ENCODE measurements at places on chromosomes 6 and 20. TPM values are rescaled to one million over a fixed set of nuclear protein-coding genes. Genes with fewer than 3 reads are reported as not detected.

DNA sequence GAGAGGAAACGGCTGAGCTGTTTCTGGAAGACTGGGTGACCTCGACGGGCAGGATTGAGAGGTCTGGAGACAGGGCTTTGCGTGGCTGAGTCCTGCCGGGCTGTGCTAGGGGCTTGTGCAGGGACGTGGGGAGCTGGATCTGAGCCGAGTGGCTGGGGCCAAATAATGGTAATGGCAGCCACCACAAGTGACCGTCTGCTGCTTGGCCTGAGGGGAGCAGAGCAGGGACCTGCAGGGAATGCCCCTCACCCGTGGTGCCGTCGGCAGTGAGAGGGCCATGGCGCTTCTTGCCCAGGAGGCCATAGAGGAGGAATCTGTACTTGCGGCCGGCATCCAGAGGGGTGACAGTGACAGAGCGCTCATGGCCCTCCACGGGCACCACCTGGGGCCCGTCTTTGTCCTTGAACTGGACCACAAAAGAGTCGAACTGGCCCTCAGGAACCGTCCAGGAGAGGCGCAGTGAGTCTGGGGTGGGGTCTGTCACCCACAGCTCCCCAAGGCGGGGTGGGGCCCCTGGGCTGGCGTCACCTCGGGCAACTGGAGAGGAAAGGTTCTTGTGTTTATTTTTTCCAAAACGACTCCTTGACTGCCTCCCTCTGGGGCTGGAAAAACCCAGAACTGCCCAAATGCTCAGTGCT is 31.8 kb downstream of the CYP21A2 start:
- DNase-seq, result no peak

DNA sequence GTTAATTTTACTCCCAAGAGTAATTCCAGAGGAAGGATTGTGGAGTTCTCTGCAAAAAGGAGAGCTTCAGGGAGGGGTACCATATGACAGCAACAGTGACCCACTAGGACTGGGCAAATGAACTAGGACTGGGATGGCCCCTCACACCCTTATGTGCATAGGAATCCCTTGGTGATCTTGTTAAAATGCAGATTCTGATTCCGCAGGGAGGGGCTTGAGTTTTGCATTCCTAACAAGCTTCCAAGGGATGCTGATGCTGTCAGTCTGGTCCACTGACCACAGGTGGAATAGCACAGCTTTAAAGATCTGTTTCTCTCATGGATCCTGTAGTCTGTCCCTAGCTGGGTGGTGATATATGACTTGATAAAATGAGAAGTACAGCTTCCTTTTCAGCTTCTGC is 6.3 kb upstream of the FOXA2 start:
- DNase-seq, result no peak

GRCh38 chr6:162940426-162940825 is 212.7 kb downstream of the PACRG start:
- DNase-seq, result no peak

DNA sequence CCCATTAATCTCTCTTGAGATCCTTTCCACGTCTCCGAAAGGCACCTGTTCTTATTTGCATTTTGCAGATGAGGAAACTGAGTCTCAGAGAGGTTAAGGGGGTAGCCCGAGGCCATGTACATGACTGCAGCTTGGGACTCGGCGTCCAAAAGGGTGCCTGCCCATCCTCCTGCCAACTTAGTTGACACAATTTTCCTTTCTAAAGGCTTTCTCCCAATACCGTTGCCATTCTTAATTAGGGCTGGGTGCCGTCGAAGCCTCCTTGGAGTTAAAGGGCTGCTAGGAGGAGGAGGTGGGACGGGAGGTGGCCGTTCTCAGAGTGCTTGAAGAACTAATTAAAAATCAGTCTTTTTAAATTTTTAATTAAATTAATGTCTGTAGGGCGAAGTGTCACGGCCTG is 546 bp upstream of the PSMG4 start:
- no peak for DNase-seq

GRCh38 chr6:163627274-163628062 is 212.9 kb downstream of the QKI start:
- DNase-seq, result no peak

- DNase-seq, result no peak
Measured at GRCh38 chr6:4365686-4366085, 230.3 kb upstream of the ECI2 start.

DNA sequence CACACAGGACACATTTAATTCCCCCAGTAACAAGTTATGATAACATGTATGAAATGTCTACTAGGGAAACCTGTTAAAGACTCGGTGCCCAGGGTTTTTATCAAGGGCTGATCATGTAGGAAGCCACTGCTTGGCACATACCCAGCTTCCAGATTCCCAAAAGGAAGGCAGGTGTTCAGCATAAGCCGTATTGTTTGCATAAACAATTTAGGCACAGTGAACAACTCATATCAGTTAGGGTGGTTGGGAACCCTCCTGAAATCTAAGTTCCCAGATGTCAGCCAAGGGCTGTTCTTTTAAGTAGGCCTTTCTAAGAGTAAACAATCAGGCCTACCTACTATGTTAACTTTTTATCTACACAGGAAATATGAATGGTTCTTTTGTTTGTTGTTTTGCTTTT is 74.1 kb downstream of the ASXL1 start:
- DNase-seq, result no peak

- DNase-seq, result no peak
Measured at GRCh38 chr20:54044156-54044555, 26.2 kb downstream of the BCAS1 start.

DNA sequence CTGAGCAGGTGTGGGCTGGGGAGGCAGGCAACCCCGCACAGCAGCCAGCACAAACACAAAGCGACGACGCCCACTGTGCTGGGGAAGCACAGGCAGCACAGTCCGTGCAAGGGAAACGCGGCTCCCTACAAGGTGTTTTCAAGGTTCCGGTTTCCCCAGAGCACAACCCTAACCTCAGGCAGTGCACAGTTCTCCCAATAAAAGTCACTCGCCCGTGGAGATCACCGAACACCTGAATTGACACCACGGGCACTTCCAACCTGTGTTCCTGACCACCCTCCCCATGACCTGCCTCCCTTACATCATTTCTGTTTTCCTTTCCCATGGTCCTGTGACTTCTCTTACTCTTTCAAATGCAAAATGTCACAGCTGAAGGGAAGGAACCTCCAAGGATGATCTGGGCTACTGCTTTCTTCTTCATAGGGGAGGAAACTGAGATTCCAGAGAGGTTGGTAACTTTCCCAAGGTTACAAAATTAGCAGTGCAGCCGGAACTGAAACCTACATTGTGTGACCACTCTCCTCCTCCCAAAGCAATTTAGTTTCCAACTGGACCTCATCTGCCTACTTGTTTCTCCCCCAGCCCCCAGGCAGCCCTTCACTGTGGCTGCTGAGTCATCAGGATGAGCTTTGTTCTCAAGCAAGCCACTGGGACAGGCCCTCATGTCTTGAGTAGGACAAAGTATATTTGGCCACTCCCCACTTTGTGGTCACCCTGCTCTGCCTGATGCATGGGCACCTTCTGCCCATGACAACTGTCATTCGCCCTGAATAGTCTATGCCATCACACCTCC is 125.3 kb downstream of the ATXN1 start:
- no peak for DNase-seq

DNA sequence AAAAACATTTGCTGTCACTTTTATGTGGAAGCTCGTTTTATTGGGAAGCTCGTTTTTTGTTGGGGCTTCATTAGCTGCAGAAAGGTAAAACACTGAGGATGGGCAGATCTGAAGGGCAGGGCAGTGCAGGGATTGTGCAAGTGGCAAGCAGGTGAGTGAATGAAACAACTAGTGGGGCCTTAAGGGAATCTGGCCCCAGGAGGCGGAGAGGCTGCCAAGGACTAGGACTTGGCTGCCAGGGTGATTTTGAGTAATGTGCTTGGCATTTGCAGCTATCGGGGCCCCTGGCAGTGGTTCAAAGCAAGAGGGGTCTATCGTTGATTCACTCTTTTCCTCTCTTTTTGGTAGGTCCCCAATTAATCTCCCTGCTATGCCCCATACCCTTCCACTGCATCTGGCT is 11.5 kb downstream of the IL22RA2 start:
- DNase-seq, result no peak

- no peak for DNase-seq
Measured at GRCh38 chr20:49272654-49273053, 5.2 kb downstream of the ZNFX1 start.

DNA sequence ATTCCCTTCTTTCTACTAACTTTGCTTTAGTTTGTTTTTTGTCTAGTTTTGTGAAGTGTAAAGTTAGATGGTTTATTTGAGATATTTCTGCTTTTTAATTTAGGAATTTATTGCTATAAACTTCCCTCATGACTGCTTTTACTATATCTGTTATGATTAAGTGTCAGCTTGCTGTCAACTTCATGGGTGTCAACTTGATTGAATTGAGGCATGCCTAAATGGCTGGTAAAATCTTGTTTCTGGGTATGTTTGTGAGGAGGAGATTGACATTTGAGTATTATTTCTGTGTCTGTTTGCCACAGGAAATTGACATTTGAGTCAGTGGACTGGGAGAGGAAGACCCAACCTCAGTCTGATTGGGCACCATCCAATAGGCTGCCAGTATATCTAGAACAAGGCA is 1147.0 kb upstream of the EYS start:
- DNase-seq, result no peak

DNA sequence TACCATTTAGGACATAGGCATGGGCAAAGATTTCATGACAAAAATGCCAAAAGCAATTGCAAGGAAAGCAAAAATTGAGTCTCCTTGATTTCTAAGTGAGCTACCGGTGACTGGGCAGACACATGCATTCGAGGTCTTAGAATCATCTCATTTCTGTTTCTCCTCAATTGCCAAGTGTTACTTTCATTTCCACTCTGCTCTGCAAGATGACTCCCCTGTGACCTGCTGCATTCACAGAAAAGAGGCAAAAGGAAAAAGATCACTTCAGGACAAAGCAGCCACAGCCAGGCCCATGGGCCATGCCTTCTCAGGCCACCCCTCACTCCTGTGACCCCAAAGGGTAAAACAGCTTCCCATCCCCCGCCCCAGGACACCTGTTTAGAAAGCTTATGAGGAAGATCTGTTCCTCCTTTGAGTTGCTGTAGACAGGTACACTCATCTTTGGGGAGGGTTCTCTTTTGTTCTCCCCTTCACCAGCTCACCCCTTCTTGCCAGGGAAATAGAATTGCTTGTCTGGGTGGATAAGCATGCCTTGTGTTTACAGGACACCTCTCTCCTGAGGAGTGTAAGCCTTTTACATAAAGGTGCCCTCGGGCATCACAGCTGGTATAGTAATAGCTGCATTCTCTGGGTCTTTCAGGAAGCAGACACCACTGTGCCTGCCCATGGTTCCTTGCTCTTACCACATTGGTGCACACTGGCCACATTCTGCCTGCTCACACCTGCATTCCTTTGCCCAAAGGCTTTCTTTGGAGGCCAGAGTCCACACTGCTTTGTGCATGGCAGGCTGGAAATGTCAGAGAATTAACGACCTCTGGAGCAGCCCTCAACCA is 105.0 kb downstream of the SLC24A3 start:
- no peak for DNase-seq

DNA sequence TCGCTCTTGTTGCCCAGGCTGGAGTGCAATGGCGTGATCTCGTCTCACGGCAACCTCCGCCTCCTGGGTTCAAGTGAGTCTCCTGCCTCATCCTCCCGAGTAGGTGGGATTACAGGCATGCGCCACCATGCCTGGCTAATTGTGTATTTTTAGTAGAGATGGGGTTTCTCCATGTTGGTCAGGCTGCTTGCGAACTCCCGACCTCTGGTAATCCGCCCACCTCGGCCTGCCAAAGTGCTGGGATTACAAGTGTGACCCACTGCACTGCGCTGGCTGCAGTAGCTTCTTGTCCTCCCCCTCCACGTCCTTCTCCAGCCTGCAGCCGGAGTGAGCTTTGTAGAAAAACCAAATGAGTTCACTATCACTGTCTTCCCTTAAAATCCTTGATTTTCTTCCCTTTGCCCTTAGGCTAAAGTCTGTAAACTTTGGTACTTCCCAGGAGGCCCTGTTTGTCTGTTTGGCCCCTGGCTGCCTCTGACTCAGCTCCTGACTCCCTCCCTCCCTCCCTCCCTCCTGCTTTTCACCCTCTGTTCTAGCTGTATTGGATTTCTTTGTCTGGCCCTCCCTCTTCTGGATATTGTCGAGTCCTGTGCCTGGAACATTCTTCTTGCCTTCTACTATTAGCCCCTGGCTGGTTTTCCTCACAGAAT is 12.9 kb downstream of the PARD6B start:
- peak; percentile 71 for DNase-seq

GRCh38 chr6:35477551-35478179 is 9.5 kb downstream of the RPL10A start:
- no peak for DNase-seq

- no peak for DNase-seq
Measured at GRCh38 chr6:82487895-82488294, 124.3 kb downstream of the TPBG start.

GRCh38 chr20:45313943-45314342 is 5.8 kb upstream of the MATN4 start:
- DNase-seq, result no peak

GRCh38 chr6:684831-685636 is 7.9 kb downstream of the EXOC2 start:
- no peak for DNase-seq

DNA sequence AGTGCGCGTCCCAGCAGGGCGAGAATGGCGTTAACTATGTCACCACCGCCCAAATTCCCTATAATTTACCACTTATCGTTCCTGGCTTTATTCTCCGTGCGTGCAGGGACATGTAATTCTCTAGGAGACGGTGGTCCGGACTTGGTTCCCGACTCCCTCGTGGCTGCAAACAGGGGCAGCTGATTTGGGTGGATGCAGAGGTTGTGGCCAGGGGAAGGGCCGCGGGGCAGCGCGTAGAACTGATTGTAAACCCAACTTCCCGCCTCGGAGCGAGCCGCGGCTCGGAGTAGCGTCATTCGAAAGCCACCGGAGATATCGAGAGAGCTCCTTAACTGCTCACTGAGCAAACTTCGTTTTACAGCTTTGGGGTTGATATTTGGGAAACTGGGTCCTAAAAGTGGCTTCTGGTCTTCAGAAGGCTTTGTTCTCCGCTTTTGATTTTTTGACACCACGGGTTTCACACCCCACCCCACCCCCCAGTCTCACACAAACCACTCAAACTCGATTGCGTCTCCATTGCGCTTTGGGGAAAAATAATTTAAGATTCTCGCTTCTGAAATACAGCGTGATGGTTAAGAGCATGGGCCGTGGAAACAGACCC is 17.5 kb upstream of the ZSCAN9 start:
- no peak for DNase-seq

Gene PRL
- total RNA-seq, result not detected

Gene KIAA1755
- total RNA-seq, result 0.99 TPM

Gene ADGRG6
- total RNA-seq, result 7.5 TPM

Gene DEFB132
- total RNA-seq, result not detected

Gene RBBP8NL
- total RNA-seq, result 2.3 TPM

Gene COX4I2
- not detected for total RNA-seq

Gene BTN1A1
- not detected for total RNA-seq

Gene HLA-DPA1
- 81.7 TPM for total RNA-seq

Gene CHMP4B
- total RNA-seq, result 43.3 TPM

Gene TNNC2
- total RNA-seq, result not detected

Gene SERPINB6
- 113 TPM for total RNA-seq

Data from body of pancreas (tissue), 4 donors.